ENCODE measurements at places on chromosomes 1 and 21.

DNA sequence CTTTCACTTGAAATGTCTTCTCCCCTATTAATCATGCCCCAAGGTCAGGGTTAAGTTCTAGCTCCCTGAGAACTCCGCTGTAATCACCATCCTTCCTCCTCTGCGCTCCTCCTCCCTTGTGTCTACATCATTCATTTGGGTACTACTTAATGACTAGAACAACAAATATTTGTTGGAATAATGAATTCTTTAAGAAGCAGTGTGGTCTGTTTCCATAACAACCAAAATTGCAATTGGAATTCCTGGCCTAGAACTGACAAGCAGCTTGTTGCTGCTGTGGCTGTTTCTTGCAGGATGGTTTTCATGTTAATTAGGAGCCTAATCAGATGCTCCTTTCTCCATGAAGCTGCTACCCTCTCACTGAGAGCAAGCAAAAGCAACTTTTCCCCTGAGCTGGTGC is 192.5 kb downstream of the ZZZ3 start:
- DNase-seq = no peak

DNA sequence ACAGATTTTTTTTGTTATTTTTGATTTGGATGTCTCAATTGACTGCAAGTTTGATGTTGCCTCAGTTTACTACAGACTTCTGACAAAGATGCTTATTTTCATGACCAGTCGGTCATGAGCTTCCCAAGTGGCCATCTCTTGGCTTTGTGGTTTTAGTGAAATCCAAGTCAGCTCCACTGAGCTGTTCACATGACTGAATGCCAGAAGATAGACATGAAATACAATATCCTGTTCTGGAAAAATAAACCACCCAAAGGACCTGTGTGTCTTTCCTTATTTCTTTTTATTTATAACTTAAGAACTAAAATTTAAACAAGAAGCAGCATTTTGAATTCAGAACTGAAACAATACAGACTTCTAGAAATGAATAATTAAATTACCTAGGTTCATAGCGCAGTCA is 89.3 kb downstream of the HMCN1 start:
- DNase-seq = no peak

GRCh38 chr1:226545836-226546596 is 2.5 kb upstream of the STUM start:
- DNase-seq = no peak

- DNase-seq = no peak
These were observed 121.1 kb upstream of the ST6GALNAC5 start for GRCh38 chr1:76746206-76746605.

DNA sequence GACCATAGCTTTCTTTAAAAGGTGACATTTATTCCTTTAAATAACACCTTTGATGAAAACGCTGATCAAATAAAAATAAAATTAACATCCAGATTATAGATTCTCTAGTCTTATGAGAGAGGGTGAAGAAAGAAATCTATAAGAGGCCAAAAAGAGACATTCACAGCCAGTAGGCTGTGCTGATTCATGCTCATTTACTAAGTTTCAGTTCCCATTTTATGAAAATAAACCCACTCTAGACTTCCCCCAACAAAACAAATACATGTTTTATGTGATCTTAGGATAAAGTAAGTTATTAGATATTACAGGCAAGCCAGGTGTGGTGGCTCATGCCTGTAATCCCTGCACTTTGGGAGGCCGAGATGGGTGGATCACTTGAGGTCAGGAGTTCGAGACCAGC is 21.1 kb downstream of the ESRRG start:
- DNase-seq = no peak

GRCh38 chr1:184310157-184310819 is 76.5 kb upstream of the C1orf21 start:
- no peak for DNase-seq

- no peak for DNase-seq
These were observed 200.3 kb downstream of the HHIPL2 start for GRCh38 chr1:222347627-222348026.

- no peak for DNase-seq
These were observed 31.0 kb downstream of the FOXD2 start for GRCh38 chr1:47468709-47469389.

- DNase-seq = no peak
These were observed 195.1 kb downstream of the CRB1 start for GRCh38 chr1:197463142-197463541.

DNA sequence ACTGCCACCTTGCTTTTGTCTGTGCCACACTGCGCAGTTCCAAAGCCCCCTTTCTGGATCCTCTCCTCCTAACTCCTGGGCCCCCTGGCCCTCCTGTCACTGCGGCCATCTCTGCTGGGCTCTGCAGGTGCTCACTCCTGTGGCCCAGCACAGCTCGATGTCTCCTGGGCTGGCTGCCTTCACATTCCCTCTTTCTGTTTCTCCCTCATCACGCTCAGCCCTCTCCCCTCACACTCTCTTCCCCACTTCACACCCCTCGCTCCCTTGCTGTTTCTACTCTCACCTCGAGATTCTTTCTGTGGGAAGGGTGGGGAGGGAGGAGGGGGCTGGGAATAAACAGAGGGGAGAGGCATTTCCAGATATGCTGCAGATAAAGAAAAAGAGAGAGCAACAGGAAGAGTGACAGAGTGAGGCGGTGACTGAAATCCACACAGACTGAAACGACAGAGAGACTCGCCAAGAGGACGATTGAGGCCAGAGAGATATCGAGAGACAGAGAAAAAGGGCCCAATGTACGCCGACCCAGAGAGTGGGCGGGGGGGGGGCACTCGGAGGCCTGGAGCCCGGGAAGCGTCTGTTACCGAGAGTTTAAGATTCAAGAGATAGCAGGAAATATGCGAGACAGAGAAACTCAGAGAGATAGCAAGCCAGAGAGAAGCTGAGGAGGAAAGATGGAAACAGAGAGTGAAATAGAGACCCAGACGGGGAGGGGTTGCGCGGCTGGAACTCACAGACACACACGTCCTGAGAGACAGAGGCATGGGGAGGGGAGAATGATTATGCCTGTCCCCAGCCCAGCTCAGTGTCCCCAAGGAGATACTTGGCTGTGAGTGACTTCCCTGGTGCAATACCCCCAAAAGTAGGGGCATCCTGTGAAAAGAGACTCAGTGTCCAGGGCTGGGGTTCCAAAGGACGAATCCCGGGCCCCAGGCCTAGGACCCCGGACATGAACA is 666 bp downstream of the CSF3R start:
- DNase-seq = no peak

DNA sequence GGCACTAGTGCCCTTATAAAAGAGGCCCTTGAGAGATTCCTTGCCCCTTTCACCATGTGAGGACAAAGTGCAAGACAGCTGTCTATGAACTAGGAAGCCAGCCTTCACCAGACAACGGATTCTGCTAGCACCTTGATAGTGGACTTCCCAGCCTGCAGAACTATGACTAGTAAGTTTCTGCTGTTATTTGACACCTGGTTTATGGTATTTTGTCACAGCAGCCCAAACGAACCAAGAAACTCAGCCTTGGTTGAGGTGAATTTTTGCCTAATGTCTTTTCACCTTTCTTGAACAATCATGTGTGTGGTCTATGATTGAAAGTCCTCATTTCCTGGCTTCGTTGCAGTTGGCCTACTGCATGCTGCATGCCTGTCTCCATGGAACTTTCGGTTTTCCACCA is 302.2 kb downstream of the GRIK1 start:
- no peak for DNase-seq

DNA sequence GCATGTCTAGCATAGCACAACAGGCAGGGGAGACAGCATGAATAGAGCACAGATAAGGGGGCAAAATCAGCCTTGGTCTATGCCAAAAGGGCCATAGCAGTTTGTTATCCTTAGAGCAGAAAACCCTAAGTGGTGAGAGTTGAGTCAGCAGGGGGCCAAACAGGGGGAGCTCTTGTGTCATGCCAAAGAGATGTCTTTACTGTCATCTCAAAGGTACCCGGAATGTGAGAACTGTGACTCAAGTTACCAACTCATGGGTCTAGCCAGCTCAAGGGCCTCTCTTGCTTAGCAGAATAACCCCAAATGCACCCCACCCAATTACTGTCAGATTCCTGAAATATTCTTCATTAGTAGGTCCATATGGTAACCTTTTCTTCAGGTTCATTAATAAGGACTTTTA is 45.9 kb upstream of the NRDC start:
- DNase-seq = no peak

DNA sequence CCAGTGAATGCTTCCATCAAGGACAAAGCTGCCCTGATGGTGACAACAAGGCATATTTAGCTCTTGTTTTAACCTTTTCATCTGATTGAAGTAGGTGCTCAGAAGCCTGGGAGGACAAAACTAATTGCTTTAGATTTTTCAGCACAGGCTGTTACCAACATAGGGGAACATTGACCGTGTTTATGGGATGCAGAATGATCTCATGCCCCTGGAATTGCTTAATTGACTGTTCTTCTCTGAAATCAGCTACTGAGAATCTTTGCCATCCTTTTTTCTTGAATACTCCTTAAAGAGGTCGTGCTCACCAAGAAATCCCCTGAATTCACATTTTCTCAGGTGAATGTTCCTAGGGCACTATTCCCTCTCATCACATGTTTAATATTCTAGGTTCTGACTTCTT is 95.9 kb upstream of the CCDC190 start:
- no peak for DNase-seq

GRCh38 chr1:155858800-155859233 is 550 bp upstream of the SYT11 start:
- no peak for DNase-seq

GRCh38 chr1:186536273-186536890 is 75.5 kb upstream of the PDC start:
- no peak for DNase-seq

- DNase-seq = no peak
These were observed 28.4 kb downstream of the JUN start for GRCh38 chr1:58755468-58755872.

- DNase-seq = no peak
These were observed 21.6 kb downstream of the PTGFRN start for GRCh38 chr1:116931016-116931918.

- DNase-seq = no peak
These were observed 96.7 kb downstream of the PTPRU start for GRCh38 chr1:29333008-29333407.

GRCh38 chr1:48943393-48943792 is 166.7 kb upstream of the BEND5 start:
- DNase-seq = no peak

DNA sequence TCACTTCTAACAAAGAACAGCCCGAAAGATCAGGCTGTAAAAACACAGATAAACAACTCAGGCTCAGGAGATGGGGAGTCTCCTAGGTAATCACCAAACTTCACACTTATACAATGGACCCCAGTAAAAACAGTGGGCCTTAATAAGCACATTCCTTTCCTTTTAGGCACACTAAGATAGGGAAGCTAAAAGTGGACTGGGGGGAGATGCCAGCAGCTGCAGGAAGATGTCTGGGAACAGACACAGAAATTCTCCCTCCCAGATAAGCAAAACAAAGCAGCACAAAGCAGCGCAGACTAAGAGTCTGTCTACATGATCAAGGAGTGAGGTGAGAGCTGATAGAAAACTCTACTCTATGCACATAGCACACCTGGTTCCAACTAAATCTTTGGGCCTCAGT is 29.0 kb upstream of the CTBS start:
- DNase-seq = no peak
